NCI-H1092 (cell line): ENCODE measurements at places on chromosomes 12 and 14.

DNA sequence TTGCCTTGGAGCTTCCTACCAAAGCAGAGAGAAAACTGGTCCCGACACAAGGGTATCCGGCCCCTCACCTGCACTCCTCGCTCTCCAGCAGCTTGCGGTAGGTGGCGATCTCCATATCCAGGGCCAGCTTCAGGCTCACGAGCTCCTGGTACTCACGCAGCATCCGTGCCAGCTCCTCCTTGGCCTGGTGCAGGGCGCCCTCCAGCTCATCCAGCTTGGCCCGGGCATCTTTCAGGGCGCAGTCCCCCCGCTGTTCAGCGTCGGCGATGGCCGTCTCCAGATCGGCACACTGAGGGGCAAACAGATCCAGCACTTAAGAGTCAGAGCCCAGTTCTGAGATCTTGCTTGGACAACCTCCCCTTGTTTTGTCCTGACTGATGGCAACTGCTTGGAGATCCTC, 13.7 kb downstream of the KRT72 start:
- no peak for DNase-seq

GRCh38 chr14:98278800-98279199, 993.2 kb downstream of the BCL11B start:
- DNase-seq = no peak

GRCh38 chr12:124194264-124194892, 100.5 kb upstream of the RFLNA start:
- no peak for DNase-seq

DNA sequence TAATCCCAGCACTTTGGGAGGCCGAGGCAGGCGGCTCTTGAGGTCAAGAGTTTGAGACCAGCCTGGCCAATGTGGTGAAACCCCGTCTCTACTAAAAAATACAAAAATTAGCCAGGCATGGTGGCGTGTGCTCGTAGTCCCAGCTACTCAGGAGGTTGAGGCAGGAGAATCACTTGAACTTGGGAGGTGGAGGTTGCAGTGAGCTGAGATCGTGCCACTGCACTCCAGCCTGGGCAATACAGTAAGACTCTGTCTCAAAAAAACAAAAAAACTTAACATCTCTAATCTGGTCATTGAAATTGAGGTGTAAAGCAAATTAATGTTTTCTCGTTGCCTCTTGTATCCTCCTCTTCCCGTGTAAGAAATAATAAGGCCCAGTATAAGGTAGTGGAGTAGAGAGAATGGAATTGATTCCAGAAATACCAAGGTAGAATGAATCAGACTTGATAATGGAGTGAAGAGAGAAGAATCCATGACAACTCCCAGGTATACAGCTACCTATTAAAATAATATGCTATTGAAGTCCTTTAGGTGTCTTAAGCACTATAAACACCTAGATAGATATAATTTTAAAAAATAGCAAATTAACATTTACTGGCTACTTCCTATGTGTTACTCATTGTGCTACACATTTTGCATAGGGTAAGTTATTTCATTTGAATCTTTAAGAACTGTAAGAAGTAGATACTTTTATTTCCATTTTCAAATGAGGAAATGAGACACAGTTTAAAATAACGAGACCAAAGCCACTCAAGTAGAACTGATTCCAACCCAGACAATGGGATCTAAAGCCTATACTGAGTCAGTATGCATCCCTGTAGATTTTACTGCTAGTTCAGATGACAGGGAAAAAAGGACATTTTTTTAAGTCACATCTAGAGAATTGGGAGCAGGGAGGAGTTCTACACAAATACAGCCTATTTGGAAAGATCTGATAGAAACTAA, 23.2 kb downstream of the RAP1B start:
- DNase-seq = no peak

DNA sequence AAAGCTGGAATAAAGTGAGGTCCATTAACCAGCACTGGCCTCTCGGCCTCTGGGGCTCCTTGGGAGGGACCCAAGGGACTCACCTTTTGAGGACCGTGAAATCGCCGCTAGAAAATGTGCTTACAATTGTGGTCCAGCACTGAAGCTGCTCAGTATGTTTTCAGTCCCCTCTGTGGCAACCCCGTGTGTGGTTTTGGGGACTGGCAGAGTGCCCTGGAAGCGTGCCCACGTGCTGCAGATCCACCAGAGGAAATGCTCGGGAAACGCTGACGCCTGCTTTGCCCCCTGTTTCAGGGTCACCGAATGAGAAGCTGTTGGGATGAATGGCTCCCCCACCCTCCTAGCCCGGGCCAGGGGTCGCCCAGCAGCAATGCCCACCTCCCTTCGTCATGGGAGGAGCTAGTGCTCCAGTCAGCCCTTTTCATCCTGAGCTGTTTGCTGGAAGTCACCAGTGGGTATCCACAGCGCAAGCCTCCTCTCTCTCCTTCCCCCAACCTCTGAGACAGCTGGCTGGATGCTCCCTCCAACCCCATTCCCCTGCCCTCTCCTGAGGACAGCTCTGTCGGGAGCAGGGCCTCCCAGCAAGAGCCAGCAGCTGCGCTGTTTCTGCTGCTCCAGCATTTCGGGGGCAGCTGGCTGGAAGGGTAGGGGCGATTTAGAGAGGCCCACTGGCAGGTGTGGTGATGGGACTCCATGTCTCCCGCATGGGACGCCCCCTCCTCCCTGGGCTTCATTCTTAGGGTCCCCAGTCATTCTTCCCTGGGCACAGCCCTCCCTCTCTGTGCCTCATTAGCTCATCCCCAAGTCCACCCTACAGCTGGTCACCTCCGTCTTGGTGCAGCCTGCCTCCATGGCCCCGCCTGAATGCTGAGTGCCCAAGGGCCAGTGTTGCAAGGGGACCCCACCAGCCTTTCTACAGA, 33.2 kb upstream of the PPP1R13B start:
- DNase-seq = peak; percentile 36

GRCh38 chr12:101594700-101595099, at the start of gene MYBPC1:
MYBPC1 (plus strand) TSS chr12:101594971; CDS start chr12:101595071, 100 bp downstream.
- DNase-seq = no peak
